Lung microvascular endothelial cell (primary cell): ENCODE measurements at places on chromosomes 5 and 9.

GRCh38 chr9:131997779-131998178 lies 81.9 kb downstream of the MED27 start:
- DNase-seq, result no peak

GRCh38 chr5:75031366-75031765 lies 21.0 kb downstream of the GCNT4 start:
- DNase-seq, result no peak

DNA sequence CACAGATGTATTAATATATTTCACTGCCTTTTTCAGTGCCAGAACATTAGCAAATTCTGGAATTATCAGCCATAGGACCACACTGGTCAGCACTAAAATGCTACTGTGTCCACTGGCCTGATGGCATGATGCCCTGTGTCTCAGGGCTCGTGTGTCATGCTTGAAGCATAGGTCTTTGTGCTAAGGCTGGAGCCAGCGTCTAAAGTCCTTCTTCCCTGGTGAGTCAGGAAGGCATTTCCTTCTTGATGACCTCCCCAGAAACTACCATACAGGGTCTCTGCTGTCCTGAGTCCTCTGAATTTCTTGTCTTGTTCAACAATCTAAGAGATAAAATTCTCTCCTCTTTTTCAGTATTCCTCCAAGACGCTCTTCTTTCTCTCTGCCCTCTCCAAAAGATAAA lies 489.9 kb downstream of the PSAT1 start:
- DNase-seq, result no peak

GRCh38 chr9:18820566-18821095 lies 212.4 kb downstream of the SAXO1 start:
- DNase-seq, result no peak

DNA sequence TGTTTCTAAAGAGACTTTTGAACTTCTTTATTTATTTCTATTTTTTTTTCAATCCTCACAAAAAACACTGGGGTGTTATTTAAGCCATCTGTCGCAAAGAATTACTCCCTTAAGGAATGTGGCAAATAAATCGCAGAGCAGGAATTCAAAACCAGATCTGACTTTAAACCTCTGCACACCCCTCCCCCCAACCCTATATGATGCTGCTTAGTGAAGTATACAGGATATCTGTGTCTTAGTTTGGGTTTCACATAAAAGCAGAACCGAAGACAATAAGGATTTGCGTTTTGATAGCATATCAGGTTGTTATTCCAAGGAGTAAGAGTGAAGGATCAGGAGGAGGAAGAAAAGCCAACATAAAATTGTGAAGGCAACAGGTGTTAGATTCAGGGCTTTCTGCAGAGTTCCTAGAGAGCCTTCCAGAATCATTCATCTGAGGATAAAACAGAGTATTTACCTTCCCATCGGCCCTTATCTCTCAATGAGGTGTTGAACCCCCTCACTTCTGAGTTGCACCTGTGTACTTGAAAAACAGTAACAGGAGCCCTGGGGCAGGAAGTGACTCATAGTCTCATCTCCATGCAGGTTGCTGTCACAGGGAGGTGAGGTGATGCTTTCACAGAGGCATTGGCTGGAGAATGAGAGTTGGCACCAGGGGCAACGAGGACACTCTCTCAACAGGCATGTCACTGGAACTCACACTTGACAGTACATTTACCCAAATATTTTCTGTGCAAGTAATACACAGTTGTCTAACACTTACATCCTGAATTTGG lies 33.5 kb upstream of the DMRT3 start:
- no peak for DNase-seq

DNA sequence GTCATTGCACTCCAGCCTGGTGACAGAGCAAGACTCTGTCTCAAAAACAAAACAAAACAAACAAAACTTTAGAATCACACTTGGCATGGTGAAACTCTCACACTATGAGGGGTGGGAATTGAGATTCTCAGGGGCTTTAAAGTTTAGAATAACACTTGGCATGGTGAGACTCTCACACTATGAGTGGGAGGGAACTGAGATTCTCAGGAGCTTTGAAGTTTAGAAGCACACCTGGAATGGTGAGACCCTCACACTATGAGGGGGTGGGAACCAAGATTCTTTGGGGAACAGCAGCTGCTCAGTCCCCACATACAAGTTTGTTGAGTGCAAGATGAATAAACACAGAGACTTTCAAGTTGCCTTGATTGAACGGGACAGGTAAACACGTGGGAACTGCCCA lies 149.4 kb downstream of the HSD17B3 start:
- no peak for DNase-seq

DNA sequence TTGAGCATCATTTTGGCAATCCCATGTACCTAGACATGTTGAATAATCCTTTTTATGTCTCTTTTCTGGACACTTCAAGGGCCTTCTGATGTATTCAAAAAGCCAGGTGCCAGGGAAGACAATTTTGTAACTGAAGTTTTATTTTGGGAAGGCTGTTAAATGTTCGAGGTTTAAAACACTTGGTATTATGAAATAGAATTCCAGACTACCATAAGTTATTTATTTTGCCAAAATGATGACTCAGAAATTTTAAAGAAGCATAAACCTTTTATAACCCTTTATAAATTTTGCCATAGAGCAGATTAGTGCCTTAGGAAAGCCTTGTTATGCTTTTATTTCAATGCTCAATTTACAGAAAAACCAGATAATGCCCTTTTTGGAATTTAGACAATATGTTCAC lies 30.3 kb upstream of the UHRF2 start:
- DNase-seq, result no peak

DNA sequence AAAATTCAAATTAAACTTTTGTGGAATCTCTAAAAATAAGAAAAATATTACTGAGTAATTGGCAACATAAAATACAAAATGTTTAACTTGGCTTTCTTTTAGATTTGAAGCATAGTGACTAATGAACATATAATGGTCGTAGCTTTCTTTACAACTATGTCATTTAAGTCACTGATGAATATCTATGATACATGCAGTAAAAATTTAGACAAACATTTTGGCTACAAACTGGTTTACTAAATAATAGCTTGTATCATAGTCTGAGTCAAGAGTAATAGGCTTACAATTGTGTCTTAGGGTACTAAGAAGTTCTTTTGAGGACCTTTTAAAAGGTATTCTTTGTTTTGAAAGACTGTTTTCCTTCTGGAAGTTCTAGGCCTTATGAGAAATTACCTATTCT lies 2.0 kb upstream of the APC start:
- no peak for DNase-seq

DNA sequence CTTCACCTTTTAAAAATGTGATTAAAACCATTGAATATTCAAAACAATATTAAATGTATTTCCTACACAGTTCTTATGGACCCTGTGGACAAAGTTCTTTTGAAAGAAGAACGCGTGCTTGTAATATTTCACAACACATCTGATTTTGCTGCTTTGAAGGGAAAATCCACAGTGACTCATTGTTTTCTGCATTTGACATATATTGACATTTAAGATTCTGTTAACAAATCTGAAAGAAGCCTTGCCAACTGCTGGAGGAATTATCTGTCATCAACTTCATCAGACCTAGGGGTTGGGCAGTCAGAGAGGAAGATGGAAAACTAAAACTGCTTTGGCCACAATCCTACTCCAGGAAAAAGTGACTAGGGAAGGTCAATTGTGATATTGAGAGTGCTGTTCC lies 56.9 kb upstream of the RASEF start:
- no peak for DNase-seq

- no peak for DNase-seq
Measured at GRCh38 chr5:39631958-39632357, 207.2 kb upstream of the DAB2 start.

- DNase-seq, result no peak
Measured at GRCh38 chr5:35153375-35153932, 76.8 kb downstream of the PRLR start.

GRCh38 chr5:77250021-77250420 lies 39.5 kb downstream of the PDE8B start:
- no peak for DNase-seq

- DNase-seq, result no peak
Measured at GRCh38 chr9:116417464-116417863, 263.9 kb downstream of the PAPPA start.

DNA sequence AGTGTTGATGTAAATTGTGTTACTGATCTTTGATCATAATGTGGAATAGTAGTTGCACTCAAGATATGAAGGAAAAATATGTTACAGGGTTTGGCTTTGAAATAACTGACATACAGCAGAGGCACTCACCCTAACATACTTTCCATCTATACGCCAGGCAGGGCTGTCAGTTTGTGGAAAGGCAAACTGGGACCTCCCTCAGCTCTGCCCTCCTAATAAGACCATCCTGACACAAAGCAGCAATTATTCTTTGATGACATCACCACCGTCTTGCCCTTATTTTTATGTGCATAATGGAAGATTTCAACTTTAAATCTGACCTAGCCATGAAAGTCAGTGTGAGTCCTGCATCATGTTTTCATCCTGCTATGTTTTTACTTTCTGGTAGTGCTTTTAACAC lies 42.9 kb downstream of the ITGA1 start:
- no peak for DNase-seq

DNA sequence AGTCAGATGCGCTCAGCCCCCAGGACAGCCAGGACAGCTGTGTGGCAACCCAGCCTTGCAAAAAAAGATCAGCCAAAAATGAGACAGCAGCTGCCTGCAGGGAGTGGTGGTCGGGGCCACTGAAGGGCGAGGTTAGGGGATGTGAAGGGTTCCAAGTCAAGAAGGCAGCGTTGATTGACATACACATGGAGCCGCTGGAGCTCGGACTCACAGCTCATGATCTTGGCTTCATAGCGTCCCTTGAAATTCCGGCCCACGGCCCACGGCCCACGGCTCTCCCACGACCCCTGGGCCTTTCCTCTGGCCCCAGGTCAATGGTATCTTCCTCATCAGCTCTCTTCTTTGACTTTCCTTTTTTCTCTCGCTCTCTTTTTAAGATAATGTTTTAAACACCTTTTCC lies 390.0 kb upstream of the IRX4 start:
- DNase-seq, result no peak

- DNase-seq, result no peak
Measured at GRCh38 chr9:1101846-1102641, 51.9 kb downstream of the DMRT2 start.

GRCh38 chr5:142746532-142747433 lies 23.4 kb upstream of the ARHGAP26 start:
- no peak for DNase-seq

- DNase-seq, result no peak
Measured at GRCh38 chr9:108911820-108912219, 22.1 kb downstream of the ELP1 start.

- no peak for DNase-seq
Measured at GRCh38 chr9:68476847-68477246, 63.8 kb downstream of the TMEM252 start.

DNA sequence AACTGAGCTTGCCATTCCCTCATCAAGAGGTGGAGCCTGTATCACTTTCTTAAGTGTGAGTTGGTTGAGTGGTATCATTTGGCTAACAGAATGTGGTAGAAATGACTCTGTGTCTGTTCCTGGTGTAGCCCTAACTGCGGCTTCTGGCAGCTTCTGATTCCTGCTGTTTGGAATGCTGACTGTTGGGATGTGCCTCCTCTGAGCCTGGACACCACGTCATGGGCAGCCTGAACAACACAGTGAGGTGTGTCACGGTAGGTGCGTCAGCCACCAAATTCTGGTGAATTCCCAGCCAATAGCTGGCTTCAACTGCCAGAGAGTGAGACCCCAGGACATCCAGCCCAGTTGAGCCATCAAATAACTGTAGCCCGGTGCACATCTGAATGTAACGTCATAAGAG lies 6.1 kb upstream of the C9orf152 start:
- no peak for DNase-seq

DNA sequence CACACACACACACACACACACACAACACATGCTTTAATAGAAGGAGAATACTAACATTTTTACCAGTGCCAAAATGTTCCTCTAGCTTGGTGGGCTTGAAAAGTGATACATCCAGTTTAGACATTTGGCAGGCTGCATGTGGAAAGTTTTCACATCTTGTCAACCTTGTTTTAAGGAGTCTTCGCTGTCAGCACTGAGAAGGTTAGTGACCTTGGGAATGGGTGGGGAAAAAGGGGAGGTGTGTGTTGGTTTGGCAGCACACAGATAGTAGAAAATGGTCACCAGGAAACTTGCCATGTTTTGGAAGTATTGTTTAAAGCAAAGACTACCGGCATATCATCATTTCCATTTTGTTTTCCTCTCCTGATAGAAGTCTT lies 346.5 kb upstream of the ADAMTSL1 start:
- DNase-seq, result no peak

DNA sequence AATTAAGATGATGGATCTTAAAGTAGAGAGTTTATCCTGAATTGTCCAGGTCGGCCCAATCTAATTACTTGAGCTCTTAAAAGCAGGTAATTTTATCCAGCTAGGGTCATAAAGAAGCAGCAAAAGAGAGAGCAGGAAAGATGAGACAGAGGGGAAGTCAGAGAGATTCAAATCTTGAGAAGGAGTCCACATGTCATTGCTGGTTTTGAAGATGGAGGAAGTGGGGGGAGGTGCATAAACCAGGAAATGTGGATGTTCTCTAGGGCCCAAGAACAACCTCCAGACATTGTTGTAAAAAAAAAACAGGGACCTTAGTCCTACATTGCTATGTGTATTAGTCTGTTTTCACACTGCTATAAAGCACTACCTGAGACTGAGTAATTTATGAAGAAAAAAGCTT lies 66.4 kb downstream of the SLCO4C1 start:
- DNase-seq, result no peak

DNA sequence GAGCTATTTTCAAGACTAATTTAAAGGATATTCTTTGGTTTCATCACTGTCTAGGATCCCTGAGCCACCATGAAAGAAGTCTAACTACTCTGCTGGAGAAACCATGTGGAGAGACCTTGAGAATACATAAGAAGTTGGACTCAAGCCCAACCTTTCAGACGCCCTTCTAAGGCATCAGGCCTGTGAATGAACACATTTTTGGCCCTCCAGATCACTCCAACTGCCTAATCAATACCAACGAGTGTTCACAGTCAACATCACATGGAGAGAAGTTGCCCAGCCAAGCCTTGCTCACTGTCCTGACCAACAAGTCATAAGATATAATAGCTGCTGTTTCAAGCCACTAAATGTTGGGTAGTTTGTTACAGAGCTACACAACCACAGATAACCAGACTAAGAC lies 100.7 kb downstream of the EPB41L4A start:
- no peak for DNase-seq

DNA sequence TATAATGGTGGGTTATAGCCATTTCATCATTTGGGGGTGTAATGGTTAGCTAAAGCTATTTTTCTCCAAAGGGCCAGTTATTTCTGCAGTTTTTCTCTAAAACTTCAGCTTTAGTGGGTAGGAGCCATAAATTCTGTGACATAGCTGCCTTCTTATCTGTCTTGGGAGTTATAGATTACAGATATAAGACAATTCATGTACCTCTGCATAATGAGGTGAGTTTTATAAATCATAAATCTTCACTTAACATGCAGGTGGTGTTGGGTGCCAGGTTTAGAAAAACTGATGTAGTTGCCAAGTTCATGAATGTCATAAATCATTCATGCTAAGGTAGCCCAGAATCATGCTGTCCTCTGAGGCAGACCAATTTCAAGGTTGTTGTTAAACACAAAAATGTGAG lies 10.0 kb upstream of the HSPA9 start:
- no peak for DNase-seq

DNA sequence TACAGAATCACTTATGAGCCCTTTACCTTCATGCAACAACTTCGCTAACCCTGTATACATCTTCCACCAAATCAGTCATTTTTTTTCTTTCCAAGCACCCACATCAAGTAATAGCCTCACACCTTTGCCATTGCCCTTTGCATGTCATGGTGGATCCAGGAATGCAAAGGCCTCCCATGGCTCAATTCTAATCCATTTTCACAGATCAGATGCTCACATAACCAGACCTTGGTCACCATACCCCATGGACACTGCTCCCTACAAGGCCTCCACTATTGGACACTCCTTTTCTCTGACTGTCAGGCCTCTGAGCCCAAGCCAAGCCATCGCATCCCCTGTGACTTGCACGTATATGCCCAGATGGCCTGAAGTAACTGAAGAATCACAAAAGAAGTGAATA lies 179.5 kb downstream of the RASEF start:
- DNase-seq, result no peak
